Myocyte (in vitro differentiated cells): ENCODE measurements at places on chromosomes 1 and 21. TPM values are rescaled to one million over a fixed set of nuclear protein-coding genes. Genes with fewer than 3 reads are reported as not detected.

The AJAP1 gene
- not detected in 2 replicates for total RNA-seq

The KCNK2 gene
- 6.9 and 8.7 TPM in 2 replicates for total RNA-seq

DNA sequence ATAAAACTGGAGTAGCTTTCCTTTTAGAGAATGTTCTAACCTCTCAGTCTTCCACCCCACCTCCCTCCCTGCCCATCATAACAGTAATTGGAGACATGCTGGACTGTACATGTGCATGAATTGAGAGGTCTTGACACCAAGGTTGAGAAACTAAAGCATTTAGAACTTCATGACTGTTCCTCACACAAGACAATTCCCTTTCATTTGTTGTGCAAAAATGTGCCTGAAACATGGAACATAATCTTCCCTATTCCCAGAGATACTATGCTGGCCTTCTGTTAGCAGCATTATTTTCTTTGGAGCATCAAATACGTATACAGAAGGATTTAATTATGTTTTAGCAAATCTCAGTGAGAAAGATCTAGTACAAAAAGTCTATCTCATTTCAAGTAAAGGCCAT, 97.5 kb upstream of the KCNE2 start:
- DNase-seq, result no peak

GRCh38 chr1:75745276-75745675, 20.8 kb downstream of the ACADM start:
- DNase-seq, result no peak

DNA sequence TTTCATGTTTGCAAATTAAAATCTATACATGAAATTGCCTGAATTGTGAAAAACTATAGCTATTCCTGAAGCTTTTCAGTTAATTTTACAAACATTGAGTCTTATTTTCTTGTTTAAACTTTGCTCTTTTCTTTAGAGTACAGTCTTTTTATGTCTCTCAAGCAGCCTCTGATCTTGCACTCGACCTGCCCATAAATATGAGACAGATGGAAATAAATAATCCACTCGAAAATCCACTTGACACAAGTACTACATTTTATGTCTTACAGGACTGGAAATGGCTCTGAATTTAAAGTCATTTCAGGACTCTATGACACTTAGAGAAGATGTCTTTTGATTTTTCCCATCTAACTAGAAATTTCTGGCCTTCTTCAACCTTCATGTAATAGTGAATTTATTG, 283.8 kb downstream of the USP25 start:
- no peak for DNase-seq

- peak; percentile 59 for DNase-seq
Measured at GRCh38 chr1:184033711-184034167, 3.8 kb downstream of the COLGALT2 start.

DNA sequence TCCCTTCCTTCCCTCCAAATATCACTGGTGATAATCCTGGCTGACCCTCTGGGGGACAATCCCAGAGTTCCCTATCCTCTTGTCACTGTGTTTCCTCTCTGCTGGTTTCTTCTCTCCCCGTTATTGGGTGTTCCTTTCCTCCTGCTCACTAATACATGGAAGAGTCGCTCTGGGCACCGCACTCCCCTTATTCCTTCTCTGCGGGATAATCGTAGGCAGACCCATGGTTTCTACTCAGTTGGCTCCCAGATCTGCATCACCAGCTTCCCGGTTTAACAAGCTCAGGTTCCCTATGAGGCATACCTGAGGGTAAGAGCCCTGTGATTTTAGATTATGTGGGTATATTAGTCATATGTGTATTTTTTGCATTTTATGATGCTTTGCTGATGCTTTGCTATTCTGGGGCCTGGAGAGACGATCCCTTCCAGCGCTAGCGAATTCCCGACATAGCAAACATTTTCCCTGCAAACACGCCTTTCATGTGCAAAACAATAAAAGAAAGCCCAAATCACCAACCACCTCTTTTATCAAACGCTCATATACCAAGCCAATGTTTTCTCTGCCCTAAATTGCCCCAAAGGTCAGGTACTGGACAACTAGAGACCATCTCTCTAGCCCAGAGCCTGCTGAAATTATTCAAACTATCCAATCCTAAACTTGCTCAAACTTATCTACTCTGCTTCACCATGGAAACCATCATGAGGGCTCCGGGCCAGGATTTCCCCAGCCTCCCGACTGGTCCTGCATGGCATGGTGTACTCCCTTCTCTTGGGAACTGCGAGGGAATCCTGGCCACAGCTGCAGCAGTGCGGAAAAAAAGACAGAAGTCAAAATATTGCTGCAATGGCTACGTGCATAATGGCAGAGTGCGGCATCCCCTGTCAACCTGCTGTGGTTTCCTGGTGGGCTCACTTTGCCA, 84.2 kb downstream of the PCP4 start:
- DNase-seq, result no peak

- peak; percentile 86 for DNase-seq
Measured at GRCh38 chr1:165828669-165829329, 1.4 kb downstream of the UCK2 start.
